ENCODE measurements at places on chromosomes 1 and 21. TPM values are rescaled to one million over a fixed set of nuclear protein-coding genes. Genes with fewer than 3 reads are reported as not detected.

DIO1 gene
- not detected for total RNA-seq

SH3D21 gene
- total RNA-seq, result 2.8 TPM

LCE2A gene
- not detected for total RNA-seq

OR10J1 gene
- not detected for total RNA-seq

KRTAP7-1 gene
- total RNA-seq, result not detected

SYCP1 gene
- not detected for total RNA-seq

CHI3L2 gene
- 0.79 TPM for total RNA-seq

SLAMF1 gene
- not detected for total RNA-seq

SLC35F3 gene
- total RNA-seq, result 5.4 TPM

SELENBP1 gene
- total RNA-seq, result 6.1 TPM

KPRP gene
- total RNA-seq, result not detected

PLA2G2D gene
- not detected for total RNA-seq

BTBD19 gene
- 1.8 TPM for total RNA-seq

FNDC5 gene
- 0.32 TPM for total RNA-seq

CELA3B gene
- total RNA-seq, result not detected

VANGL2 gene
- total RNA-seq, result 0.69 TPM

RNF186 gene
- not detected for total RNA-seq

GPR25 gene
- total RNA-seq, result not detected

NDC1 gene
- 23.7 TPM for total RNA-seq

KRTAP15-1 gene
- not detected for total RNA-seq

GPR37L1 gene
- 0.21 TPM for total RNA-seq

PRKCZ gene
- 8.5 TPM for total RNA-seq

HMCN1 gene
- 0.01 TPM for total RNA-seq

PARP1 gene
- 119 TPM for total RNA-seq

RSPO1 gene
- total RNA-seq, result 0.12 TPM

POGK gene
- total RNA-seq, result 28.7 TPM

TTC24 gene
- total RNA-seq, result not detected

MYCL gene
- 1.4 TPM for total RNA-seq

CADM3 gene
- 0.08 TPM for total RNA-seq

LCE3B gene
- not detected for total RNA-seq

CYYR1 gene
- total RNA-seq, result not detected

ODF2L gene
- 8.2 TPM for total RNA-seq

TUT4 gene
- total RNA-seq, result 23.5 TPM

SLC9C2 gene
- not detected for total RNA-seq

EXTL1 gene
- not detected for total RNA-seq

POU2F1 gene
- 2.5 TPM for total RNA-seq

CD1E gene
- not detected for total RNA-seq

OPTC gene
- not detected for total RNA-seq

AIRE gene
- total RNA-seq, result not detected

TRIM67 gene
- total RNA-seq, result 0.09 TPM

TLR5 gene
- 0.05 TPM for total RNA-seq

PLA2G2A gene
- not detected for total RNA-seq

TIE1 gene
- total RNA-seq, result not detected

FLG gene
- 0.02 TPM for total RNA-seq

CFHR1 gene
- not detected for total RNA-seq

FAM229A gene
- total RNA-seq, result 4.2 TPM

CFAP141 gene
- not detected for total RNA-seq

NLRP3 gene
- not detected for total RNA-seq
